ENCODE measurements at places on chromosomes 3 and 15.

GRCh38 chr3:141561426-141562034 is 74.7 kb downstream of the RASA2 start:
- peak; percentile 29 for DNase-seq

DNA sequence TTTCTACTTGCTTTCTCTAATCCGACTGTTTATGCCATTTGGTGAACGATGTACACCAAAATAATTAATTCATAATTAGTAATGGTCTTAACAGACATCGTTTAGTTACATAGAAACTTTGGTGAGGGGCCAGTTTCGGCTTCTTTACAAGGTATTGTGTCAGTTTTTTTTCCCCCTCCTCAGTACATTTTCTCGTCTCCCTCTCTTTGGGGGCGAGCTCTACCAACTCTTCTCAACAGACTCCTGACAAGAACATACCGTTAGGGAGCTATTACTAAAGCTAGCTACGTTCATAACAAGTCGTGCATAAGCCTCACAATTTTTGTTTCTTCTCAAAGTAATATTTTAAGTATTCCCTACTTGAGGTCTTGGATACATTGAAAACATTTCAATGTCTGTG is 1.4 kb downstream of the U2SURP start:
- DNase-seq: no peak

- DNase-seq: no peak
These were observed 102.0 kb upstream of the PLXNA1 start for GRCh38 chr3:126880901-126881300.

DNA sequence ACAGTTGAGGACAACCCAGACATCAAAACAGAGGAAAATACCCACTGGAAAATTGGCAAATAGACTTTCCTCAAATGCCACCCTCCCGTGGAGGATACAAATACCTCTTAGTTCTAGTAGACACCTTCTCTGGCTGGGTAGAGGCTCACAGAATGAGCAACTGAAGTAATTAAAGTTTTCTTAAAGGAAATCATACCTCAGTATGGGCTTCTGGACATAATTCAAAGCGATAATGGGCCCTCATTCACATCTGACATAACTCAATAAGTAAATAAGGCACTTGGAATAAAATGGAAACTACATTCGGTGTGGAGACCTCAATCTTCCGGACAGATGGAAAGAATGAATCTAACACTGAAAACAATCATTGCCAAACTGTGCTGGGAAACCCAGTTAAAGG is 115.2 kb upstream of the PLCL2 start:
- no peak for DNase-seq

GRCh38 chr3:79506751-79507150 is 261.0 kb downstream of the ROBO1 start:
- DNase-seq: no peak

DNA sequence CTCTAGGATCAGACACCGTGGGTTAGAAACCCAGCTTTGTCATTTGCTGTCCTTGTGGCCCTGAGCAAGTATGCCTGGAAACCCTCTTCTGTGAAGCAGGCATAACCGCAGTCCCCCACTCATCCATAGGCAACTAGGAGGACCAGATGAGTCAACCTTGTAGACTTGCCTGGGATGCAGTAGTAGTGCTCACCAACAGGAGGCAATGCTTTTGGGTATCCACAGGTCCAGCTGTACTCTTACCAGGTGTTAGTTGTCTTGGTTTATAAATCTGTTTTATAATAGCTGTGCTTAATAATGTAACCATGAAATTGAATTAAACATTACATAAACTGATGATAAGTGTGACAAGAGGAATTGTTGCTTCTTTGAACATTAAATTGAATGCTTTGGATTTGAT is 389.3 kb downstream of the IL20RB start:
- DNase-seq: no peak

DNA sequence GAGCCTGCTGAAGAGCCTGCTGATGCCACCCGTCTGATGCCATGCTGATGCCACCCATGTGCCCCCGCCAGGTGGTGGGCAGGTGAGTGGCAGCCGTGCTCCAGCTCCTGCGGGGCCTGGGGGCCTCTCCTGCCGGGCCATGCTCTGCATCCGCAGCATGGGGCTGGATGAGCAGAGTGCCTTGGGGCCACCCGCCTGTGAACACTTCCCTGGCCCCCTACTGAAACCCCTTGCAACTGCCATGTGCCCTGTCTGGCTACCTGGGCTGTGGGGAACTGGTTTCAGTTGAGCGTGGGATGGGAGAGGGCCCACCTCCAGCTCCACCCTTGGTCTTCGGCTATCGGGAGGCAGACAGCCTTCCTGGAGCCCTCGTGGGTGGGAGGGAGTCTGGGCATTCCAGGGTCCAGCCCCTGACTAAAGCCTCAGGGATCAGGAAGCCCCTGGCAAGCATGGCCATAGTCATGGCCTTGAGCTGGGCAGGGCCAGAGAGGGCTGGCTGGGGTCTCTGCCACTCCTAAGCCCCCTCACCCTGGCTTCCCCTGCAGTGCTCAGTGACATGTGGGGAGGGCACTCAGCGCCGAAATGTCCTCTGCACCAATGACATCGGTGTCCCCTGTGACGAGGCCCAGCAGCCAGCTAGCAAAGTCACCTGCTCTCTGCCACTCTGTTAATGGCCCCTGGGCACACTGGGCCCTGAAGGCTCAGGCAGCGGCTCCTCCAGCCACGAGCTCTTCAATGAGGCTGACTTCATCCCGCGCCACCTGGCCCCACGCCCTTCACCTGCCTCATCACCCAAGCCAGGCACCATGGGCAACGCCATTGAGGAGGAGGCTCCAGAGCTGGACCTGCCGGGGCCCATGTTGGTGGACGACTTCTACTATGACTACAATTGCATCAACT is 92.2 kb downstream of the TBC1D2B start:
- no peak for DNase-seq

DNA sequence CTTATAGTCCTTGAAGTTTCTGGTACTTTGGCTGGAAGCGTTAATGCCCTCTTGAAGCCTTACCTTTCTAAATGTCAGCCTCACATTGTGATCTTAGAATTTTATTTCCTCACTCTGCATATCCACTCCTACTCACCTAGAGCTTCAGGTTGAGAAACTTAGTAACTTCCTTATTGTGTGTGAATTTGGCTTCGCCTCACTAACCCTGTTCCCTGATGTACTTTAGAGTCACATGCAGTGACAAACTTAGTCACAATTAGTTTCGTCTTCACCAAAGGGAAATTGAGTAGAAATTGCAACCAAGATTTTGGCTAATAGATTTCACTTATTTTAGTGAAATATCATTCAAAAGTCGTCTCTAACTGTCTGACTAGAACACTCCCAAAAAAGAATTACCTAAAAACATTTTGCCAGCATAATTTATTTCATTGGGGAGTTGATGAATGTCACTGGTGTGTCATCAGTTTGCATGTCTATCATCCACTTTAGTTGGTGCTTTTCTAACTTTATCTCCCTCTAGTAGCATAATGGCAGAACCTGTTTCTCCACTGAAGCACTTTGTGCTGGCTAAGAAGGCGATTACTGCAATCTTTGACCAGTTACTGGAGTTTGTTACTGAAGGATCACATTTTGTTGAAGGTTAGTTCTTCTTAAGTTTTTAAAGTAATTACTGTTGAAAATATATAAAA is 960 bp downstream of the MFN1 start:
- no peak for DNase-seq

GRCh38 chr3:104102386-104102785 is 1264.3 kb upstream of the ALCAM start:
- peak; percentile 15 for DNase-seq

- no peak for DNase-seq
These were observed 21.0 kb upstream of the HACD2 start for GRCh38 chr3:123605789-123606234.

GRCh38 chr3:37582086-37582485 is 279.6 kb upstream of the CTDSPL start:
- no peak for DNase-seq

DNA sequence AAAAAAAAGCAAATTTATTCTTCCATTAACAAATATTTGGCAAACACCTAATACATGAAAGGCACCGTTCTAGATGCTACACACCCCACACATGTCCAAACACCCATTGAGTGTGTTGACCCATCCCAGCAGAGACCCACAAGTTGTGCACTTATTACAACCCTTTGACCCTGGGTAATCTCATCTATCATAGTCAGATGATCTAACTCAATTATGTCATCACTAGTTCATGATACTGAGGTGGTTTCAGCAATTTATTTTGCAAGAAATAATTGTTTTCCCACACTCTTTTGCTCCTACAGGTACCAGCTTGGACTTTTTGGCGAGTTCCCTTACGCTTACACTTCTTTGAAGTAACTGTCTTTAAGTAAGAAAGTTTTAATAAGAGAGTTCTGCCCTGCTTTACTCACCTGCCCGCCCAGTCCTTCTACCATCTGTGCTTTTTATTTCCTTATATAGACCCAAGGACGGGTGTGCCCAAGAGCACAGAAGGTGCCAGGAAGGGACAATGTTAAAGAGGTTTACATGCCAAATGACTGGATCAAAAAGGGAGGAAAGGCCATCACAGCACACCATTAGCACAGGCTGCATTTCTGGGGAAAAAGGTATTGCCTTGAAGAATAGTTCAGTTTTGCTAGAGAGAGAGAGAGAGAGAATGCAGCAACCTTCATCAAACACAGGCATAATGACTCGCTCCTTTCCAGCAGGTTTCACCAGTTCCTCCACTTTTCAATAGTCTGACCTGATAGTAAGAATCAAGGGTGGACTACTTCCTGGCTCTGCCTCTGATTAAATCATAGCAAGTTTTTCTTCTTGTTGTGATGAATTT is 54.5 kb upstream of the ATP11B start:
- DNase-seq: no peak

Measured in HS-27A (cell line).